ENCODE measurements at places on chromosomes 16 and 17.

DNA sequence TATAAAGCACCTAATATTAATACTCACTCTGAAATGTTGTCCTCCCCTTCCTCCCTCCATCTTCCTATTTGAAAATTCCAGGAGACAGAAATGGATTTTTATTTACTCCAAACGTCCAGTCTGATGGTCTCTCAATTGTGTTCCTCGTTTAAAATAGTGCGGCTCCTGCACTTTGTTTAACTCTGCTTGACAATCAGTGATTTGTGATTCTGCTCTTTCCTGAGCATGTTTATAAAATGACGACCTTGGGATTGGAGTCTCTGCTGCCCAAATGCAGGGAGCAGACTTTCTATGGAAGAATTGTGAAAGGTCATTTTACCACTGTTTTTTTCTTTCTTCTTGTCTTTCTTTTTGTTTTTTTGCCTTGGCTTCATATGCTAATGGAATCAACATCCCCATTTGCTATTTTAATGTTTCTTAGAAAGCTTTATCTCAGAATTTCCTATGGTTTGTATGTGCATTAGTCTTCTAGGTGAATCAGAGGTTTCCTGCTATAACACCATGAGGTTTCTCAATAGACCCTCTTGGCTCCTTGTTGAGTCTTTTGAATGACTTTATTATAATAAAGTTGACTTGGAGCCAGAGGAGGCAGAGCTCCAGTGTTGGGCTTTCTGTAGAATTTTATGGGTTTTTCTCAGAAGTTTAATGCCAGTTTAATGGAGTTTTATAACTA is 376.5 kb downstream of the CDH11 start:
- no peak for DNase-seq

- DNase-seq = no peak
Observed at GRCh38 chr16:59274141-59274540, 540.0 kb upstream of the GOT2 start.

- no peak for DNase-seq
Observed at GRCh38 chr16:85384833-85385462, 228.2 kb upstream of the GSE1 start.

DNA sequence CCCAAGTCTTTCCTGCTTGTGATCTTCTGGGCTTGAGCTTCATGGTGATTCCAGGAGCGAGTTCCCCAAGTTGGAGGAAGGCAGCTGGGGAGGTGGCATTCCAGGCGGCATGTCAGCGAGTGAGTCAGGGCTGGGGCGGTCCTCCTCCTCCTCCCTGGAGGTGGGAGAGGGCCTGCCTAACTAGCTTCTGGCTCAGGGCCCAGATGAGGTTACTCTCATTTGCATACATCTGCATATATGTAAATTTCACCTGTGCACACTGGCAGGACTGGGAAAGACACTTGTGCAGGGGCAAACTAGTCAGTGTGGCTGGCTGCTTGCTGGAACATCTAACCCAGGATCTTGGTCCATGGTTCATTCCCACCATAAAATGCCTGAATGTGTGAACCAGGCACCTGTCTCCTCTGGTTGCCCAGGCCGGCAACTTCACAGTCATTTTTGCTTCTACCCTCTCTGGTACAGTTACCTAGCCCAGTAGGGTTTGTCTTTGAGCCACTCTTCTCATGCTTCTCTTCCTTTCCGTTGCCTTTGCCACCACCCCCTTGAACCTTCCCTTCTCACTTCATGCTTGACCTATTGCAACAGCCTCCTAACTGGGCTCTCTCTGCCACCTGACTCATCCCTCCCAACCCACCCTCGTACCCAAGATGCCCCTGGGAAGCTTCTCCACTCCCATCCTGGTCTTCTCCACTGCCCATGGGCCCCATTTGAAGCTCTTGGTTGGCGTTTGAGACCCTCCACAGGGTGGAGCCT is 9.6 kb upstream of the DLX4 start:
- DNase-seq = no peak

GRCh38 chr16:17083628-17084027 is 387.1 kb downstream of the XYLT1 start:
- no peak for DNase-seq

- DNase-seq = no peak
Observed at GRCh38 chr16:23134274-23134673, 15.0 kb downstream of the USP31 start.

GRCh38 chr17:28505986-28506665 is at the start of gene FOXN1:
Gene FOXN1, plus strand, starts transcription at chr17:28506348. Its CDS starts 17,622 bp downstream, at chr17:28523970.
- DNase-seq = no peak

GRCh38 chr16:49866595-49867071 is 10.7 kb upstream of the ZNF423 start:
- DNase-seq = no peak

GRCh38 chr17:33712120-33712519 is 419.0 kb upstream of the ASIC2 start:
- DNase-seq = no peak

- DNase-seq = no peak
Observed at GRCh38 chr16:77439106-77439505, 4.3 kb upstream of the ADAMTS18 start.

DNA sequence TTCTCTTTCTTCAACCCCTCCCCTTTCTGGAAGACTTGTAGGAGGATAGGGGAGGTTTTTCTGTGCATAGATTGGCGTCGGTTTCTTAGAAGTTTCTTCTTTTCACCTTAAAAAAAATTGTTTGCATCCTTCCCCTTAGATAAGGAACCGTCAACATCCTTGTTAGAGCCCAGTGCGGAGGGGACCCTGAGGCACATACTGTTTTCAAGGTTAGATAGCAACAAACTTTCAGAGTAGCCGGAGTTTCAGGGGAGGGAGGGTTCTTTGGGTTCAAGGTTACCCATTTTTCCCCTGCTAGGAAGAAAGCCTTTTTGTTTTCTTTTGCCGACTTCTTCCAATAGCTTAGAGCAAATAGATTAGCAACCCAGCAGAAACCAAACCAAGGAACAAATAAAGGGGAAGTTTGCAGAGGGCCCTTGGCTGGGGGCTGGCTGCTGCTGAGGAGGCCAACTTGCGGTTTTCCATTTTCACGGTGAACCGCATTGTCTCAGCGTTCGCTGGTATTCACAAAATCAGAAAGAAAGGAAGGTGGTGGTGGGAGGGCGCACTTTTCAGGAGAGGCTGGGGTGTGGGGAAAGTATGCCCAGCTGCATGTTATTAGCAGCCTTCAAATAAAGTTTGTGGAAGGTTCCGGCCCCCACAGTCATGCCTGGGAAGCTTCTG is 28.8 kb downstream of the MSI2 start:
- no peak for DNase-seq

- no peak for DNase-seq
Observed at GRCh38 chr16:5478036-5478435, 380.4 kb upstream of the EEF2KMT start.

GRCh38 chr17:45433159-45433535 is 477 bp upstream of the ARHGAP27 start:
- DNase-seq = no peak

DNA sequence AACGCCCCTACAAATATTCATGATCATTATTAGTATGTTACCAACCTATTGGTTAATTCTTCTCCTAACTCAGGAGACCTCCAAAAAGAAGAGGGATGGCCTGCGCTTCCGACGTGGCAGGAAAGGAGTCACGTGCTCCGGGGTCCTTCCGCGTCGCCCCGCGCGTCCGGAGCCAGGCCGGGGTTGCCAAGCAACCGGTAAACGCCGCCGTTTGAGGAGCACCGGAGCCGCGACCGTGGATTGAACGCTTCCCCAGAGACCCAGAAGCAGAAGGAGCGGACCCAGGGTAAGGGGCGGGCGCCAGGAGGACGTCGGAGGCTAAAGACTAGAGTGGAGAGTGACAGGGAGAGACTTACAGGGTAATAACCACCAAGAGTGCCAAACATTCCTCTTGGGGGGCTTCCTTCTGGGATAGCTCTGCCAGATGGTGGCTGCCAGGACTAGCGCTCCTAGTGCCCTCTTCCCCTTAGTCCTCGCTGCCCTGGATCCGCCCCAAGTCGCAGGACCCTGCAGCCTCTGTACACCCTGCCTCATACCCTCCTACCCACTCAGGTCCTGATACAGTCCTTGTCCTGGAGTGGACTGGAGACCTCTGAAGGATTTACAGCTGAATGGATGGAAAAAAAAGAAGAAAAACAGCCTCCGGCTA is at the start of gene DNAI2:
Gene DNAI2 (plus strand): TSS at position 175 of the 649 bp plus-strand sequence. CDS start 7,584 bp downstream, outside the sequence.
- DNase-seq = no peak

DNA sequence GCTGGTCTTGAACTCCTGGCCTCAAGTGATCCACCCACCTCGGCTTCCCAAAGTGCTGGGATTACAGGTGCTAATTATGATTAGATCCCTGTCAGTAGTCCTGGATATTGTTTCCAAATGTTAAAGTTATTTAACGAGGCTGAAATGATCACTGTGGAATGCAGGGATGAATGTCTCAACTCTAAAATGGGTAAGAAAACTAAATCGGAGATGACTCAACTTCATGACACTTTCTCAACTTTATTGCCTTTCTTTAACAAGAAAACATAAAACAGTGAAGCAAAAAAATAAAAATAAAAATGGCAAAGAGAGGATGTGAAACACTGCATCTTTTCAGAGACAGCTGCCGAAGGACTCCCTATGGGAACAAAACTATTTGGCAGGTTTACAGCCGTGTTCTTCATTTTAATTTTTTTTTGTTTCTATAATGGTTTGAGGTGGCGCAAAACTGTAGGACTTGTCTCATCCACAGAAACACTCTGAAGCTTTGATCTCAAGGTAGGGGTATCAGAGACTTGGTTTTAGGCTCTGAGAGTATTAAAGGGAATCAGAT is 382.0 kb downstream of the GRIN2A start:
- no peak for DNase-seq

DNA sequence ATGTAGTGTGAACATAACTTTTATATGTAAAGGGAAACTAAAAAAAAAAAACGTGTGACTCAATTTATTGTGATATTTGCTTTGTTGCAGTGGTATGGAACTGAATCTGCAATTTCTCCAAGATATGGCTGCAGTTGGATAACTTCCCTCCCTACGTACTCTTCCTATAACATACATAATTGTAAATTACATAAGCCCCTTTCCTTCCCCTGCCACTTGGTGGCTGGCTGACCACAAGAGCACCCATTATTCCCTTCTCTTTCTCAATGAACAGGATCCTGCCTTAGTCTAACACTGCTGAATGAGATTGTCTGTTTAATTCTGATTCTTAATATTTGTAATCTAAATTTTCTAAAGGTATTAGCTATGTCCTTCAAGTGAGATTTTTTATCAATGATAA is 27.8 kb downstream of the CCL4 start:
- peak; percentile 53 for DNase-seq

- peak; percentile 22 for DNase-seq
Observed at GRCh38 chr17:59621771-59622170, 2.1 kb downstream of the CLTC start.

DNA sequence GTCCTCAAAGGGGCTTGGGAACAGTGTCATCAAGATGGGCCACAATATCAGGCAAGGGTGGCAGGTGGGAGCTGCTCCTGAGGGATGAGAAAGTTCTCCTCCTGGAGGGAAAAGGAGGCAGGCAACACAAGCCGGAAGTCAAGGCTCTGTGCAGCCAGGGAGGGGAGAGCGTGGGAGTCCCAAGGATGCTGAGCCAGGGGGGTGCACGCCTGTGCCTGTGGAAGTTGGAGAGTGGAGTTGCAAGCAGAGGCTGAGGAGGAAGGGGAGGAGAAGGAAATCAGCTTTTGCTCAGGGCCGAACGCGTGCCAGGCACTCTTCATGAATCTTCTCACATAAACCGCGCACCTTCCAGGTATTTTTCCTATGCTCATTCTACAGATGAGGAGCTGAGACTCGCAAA is 7.4 kb upstream of the SLC13A2 start:
- no peak for DNase-seq

- peak; percentile 56 for DNase-seq
Observed at GRCh38 chr17:49076573-49077384, 55.8 kb upstream of the B4GALNT2 start.

- no peak for DNase-seq
Observed at GRCh38 chr17:19399750-19400450, 11.1 kb upstream of the RNF112 start.

DNA sequence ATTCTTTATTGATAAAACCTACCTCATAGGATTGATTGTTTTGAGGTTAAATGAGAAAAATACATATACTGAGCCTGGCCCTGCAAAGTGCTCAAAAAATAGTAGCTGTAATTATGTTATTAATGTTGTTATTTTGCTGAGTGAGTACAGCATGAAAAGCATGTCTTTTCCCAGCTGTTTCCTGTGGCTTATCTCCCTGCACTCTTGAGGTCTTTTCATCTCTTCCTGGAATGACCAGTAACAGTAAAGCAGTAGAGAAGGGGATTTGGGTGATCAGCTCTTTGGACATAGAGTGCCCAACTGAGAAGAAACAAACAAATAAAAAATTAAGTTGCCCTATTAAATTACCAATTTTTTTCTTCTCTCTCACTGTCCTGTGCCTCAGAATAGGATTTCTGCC is 53.7 kb downstream of the NFAT5 start:
- DNase-seq = no peak

DNA sequence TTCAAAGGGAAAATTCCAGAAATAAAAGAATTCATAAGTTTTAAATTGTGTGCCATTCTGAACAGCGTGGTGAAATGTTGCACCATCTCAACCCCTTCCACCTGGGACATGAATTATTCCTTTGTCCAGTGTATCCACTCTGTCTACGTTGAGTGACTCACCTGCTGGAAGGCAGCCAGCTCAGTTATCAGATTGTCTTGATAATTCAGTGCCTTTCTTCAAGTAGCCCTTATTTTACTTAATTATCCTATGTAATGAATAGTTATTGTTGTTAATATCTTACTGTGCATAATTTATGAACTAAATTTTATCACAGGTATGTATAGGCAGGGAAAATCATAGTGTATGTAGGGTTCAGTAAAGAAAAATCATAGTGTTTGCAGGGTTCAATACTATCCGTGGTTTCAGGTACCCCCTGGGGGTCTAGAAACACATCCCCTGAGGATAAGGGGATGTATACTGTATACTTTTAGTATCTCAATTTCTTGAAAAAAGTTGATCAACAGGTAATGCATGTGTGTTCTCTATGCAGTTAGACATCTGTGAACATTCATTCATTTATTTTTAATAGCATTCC is 7.7 kb upstream of the PCTP start:
- peak; percentile 23 for DNase-seq

- DNase-seq = no peak
Observed at GRCh38 chr16:27980076-27980775, 83.3 kb downstream of the GSG1L start.

Measured in RKO (cell line).